Mesenteric fat pad (tissue), 1 donor: ENCODE measurements at places on chromosomes 13 and 19. TPM values are rescaled to one million over a fixed set of nuclear protein-coding genes. Genes with fewer than 3 reads are reported as not detected.

ERFL gene
- 0.19 TPM for total RNA-seq

CGB1 gene
- total RNA-seq, result not detected

IGSF23 gene
- total RNA-seq, result not detected

TCF3 gene
- total RNA-seq, result 44.4 TPM

LYPD3 gene
- total RNA-seq, result 3.0 TPM

ATP8A2 gene
- 0.10 TPM for total RNA-seq

ZBTB32 gene
- not detected for total RNA-seq

ZNF544 gene
- 25.2 TPM for total RNA-seq

ANGPTL8 gene
- 4.5 TPM for total RNA-seq

C5AR2 gene
- total RNA-seq, result 13.9 TPM

CYP2A6 gene
- 0.48 TPM for total RNA-seq

PSPN gene
- 0.87 TPM for total RNA-seq

SHD gene
- total RNA-seq, result not detected

KPTN gene
- 9.8 TPM for total RNA-seq

PSG6 gene
- total RNA-seq, result not detected

SYNGR4 gene
- not detected for total RNA-seq

CTXN1 gene
- 0.96 TPM for total RNA-seq

LYPD5 gene
- total RNA-seq, result 2.0 TPM

NUMBL gene
- total RNA-seq, result 63.8 TPM

ISOC2 gene
- total RNA-seq, result 53.2 TPM

FXYD3 gene
- total RNA-seq, result 1.3 TPM

PRSS57 gene
- not detected for total RNA-seq

ADAMTSL5 gene
- 1.8 TPM for total RNA-seq

COX7A1 gene
- 273 TPM for total RNA-seq

TGDS gene
- 14.3 TPM for total RNA-seq

LRG1 gene
- total RNA-seq, result 4.0 TPM

PGLYRP1 gene
- total RNA-seq, result 1.6 TPM

CLEC11A gene
- total RNA-seq, result 13.2 TPM

BEST2 gene
- total RNA-seq, result not detected

ZNF443 gene
- total RNA-seq, result 2.0 TPM

ARL11 gene
- total RNA-seq, result 2.6 TPM
